ENCODE measurements at places on chromosomes 5 and 9.

- no peak for DNase-seq
Measured at GRCh38 chr5:1415059-1415425, 30.2 kb downstream of the SLC6A3 start.

- DNase-seq = no peak
Measured at GRCh38 chr9:135588371-135588770, 26.8 kb downstream of the PAEP start.

DNA sequence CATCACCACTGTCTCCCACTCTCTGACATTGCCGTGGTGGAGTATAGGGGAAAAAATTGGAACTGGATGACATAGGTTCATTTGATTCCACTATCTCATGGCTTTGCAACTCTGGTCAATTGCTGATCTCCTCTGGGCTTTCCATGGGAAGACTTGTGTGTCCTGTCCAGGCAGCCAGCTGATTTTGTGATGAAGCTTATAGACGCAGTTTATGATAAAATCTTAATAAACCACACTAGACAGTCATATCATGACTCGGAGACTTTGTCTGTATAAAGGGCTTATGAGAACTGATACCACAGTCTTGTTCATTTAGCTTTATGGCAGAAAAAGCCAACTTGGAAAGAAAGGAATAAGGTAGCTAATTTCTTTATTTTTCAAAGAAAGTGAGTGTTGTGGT, 296.5 kb downstream of the MAST4 start:
- peak; percentile 13 for DNase-seq

DNA sequence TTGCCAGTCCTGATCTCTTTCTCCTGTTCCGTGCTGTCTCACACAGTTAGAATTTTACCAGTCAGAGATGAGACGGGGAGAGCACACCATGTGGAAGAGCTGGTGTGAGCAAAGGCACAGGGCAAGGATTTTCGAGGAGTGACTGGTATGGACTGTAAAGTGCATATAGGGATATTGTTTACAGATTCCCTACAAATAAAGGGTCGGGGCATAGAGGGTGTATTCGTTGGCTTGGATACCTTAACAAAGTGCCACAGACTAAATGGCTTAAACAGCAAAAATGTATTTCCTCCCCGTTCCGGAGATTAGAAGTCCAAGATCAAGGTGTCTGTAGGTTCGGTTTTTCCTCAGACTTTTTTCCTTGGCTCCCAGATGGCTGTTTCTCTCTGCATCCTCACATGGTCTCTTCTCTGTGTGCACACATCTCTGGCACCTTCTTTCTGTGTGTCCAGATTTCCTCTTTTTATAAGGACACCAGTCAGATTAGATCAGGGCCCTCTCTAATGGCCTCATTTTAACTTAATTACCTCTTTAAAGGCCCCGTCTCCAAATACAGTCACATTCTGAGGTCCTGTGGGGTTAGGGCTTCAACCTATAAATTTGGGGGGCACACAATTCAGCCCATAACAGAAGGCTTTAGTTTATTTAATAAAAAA, 23.4 kb downstream of the CYFIP2 start:
- no peak for DNase-seq

GRCh38 chr5:146588331-146589027, 72.5 kb upstream of the GPR151 start:
- no peak for DNase-seq

- peak; percentile 44 for DNase-seq
Measured at GRCh38 chr5:53642061-53642460, 81.6 kb downstream of the NDUFS4 start.

GRCh38 chr5:109705596-109705995, 15.9 kb downstream of the MAN2A1 start:
- peak; percentile 91 for DNase-seq

DNA sequence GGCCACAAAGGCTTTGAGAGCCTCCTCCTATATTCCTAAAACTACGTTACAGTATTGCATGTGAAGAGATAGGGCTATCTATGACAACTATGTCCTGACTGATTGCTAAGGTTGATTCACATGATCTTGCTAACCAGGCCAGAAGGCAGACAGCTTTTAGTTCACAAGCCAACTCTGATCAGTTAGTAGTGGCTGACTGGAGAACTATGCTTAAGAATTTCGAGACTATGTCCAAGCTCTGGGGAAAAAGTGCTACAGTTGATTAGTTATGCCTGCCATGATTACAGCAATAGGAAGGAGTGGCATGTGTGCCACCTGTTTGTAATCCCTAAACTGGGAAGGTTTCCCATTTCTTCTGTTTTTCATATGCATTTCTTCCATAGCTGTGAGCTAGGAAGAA, 223.4 kb downstream of the DOCK8 start:
- DNase-seq = no peak

GRCh38 chr5:122743261-122743660, 31.6 kb upstream of the SNX2 start:
- DNase-seq = no peak

- DNase-seq = peak; percentile 97
Measured at GRCh38 chr5:137563646-137564397, 64.7 kb upstream of the SPOCK1 start.

- DNase-seq = no peak
Measured at GRCh38 chr9:124377551-124378406, 37.5 kb downstream of the PSMB7 start.

DNA sequence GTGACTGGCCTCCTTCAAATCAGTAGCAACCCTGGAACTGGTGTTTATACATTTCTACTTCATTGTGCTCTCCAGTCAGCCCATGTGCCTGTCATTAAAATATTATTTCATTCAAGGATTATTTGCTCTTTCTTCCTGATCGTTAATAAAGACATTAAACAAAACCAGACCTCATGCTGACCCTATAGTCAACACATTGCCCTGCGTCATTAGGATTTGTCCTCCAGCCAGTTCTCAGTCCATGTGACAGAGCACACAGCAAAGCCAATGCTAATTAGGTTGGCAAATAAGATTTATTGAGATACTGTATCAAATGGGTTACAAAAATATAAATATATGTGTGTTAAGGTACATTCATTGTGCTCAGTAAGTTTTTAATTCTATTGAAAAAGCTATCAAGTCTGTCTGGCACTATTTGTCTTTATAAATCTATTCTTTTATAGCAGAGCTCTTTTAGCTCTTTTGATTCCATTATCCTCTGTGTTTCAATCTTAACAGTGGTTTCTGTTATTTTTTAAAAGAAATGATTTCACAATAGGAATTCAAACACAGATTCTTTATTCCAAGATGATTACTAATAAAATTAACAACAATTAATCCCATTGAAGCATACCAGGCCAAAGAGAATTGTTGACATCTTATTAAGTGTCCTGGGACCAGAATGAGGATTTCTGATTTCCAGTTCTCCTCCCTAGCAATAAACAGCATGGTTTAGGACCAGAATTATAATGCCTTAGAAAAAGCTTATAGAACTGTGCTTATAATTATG, 209.4 kb upstream of the RGMB start:
- no peak for DNase-seq

DNA sequence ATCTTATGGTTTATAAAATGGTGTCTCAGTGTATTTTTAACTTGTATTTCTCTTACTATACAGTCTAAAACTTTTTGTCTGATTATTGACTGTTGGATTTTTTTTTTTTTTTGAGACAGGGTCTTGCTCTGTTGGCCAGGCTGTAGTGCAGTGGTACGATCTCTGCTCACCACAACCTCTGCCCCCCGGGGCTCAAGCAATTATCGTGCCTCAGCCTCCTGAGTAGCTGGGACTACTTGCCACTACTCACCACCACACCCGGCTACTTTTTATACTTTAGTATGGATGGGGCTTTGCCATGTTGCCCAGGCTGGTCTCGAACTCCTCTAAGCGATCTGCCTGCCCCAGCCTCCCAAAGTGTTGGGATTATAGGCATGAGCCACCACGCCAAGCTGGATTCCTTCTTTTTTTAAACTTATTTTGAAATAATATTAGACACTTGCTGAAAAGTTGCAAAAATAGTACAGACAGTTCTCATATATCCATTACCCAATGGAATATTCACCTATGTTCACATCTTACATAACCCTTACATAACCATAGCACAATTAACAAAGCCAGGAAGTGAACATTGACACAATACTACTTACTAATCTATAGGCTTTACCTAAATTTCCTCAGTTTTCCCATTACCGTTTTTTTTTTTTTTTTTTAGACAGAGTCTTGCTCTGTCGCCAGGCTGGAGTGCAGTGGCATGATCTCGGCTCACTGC, 47.2 kb downstream of the STOM start:
- DNase-seq = no peak

GRCh38 chr5:10601246-10602030, 37.6 kb downstream of the ANKRD33B start:
- DNase-seq = peak; percentile 81

DNA sequence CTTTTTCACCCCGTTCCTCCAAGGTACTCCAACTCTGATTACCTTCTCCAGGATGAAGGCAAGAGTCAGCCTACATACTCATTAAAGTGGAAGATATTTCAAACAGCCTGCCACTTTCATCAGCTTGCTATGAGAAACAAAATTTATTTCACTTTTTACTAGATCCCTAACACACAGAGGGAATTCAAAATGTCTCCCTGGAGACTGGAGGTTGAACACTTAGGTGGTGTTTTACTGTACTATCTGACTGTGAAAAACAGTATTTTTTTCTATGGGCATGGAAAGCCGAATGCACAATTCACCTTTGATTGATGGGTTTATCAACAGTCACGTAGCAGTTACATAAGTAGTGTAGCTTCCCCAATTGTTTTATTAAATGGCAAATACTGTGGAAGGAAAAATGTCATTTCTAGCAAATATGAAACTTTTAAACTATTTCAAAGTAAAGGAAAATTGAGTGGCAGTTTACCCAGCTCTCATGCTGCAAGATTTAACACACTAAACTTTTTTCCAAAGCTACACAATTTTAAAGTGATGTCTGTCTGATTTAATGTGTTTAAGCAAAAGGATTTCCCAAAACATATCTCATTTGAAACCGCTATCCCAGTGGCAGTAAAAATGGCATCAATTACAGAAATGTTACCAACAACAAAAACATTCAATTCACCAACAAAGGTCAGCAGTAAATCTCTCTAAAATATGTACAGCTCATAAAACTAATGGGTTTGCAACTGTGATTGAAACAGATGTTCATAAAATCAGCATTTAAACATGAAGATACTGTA, 125.0 kb upstream of the TLE4 start:
- peak; percentile 7 for DNase-seq

DNA sequence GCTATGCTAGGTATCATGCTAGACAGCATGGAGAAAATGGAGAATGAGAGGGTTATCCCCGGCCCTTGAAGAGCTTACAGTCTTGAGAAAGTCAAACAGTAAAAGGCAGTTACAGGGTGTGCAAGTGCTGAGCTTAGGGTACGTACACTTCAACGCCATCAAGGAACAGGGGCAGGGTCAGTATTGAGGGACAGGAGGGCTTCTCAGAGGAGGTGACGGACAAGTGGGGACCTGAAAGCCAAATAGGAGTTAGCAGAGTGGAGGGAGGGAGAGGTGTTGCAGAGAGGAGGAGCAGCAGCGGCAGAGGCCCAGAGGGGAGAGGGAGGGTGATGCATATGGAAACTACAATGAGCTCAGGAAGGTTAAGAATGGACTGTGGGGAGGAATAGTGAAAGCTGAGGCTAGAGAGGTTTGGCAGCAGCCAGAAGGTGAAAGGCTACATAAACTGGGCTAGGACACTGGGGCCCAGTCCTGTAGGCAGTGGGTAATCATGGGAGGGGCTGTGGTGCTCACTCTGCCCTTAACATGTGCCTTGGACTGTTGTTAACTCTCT, 88.0 kb downstream of the NRG2 start:
- DNase-seq = no peak
